ENCODE measurements at places on chromosomes 2 and 18. TPM values are rescaled to one million over a fixed set of nuclear protein-coding genes. Genes with fewer than 3 reads are reported as not detected.

The GREB1 gene
- total RNA-seq, result 0.68 TPM

The CNGA3 gene
- not detected for total RNA-seq

The MAP2 gene
- 3.4 TPM for total RNA-seq

The NOL4 gene
- not detected for total RNA-seq

The KYNU gene
- total RNA-seq, result 21.4 TPM

The SLC5A7 gene
- total RNA-seq, result not detected

The C1QL2 gene
- total RNA-seq, result not detected

The VAMP5 gene
- 73.1 TPM for total RNA-seq

- no peak for DNase-seq
These were observed 8.3 kb upstream of the TMEM247 start for GRCh38 chr2:46471019-46471583.

DNA sequence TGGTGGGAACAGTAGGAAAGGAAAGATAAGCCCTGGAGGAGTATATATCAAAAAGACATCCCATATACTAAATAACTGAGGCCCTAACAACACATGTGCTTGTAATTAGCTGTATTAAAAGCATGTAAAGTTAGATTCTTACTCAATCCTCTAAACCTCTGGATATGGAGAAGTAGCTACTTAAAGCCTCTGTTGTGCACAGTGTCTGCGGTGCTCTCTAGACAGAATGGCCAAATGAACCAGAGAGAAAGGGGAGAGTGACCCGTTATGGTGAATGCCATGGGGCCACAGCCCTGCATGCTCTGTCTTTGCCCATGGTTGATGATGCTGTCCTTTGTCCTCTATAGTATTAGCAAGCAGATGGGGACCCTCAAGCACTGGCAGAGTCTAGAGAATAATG lies 104.4 kb upstream of the SLC8A1 start:
- no peak for DNase-seq

GRCh38 chr2:180990337-180990736 lies 9.9 kb downstream of the UBE2E3 start:
- no peak for DNase-seq

DNA sequence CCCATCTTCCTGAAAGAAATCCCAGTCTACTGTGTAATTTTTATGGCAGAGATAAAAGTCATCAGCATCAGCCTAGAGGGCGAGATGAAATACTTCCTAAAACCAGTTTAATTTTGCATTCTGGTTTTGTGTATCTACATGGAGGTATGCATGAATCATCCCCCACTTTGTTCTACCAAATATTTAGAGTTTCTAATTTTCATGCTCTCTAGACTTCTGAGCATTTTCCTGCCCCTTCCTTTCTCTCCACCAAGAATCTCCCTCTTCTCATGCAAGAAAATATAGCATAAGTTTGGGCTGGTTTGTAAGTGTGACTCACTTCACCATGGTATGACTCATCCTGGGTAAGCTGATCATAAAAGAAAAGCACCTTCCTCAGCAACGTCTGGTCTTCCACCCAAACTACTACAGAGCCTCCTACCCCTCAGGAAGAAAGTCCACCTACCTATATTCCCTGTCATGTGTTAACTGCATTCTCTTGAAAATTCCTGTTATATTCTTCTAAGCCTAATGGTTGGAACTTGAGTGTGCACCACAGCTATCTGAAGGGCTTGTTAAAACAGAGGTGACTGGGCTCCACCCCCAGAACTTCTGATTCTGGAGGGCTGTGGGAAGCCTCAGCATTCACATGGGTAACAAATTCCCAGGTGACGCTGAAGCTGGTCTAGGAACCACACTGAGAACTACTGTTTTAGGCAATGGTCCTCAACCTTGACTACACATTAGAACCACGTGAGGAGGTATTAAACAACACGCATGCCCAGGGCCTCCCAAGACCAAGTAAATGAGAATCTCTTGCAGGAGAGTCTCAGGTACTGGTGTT lies 37.4 kb upstream of the RAPGEF4 start:
- DNase-seq, result no peak

- DNase-seq, result no peak
These were observed 33.3 kb downstream of the NTSR2 start for GRCh38 chr2:11636593-11637295.

DNA sequence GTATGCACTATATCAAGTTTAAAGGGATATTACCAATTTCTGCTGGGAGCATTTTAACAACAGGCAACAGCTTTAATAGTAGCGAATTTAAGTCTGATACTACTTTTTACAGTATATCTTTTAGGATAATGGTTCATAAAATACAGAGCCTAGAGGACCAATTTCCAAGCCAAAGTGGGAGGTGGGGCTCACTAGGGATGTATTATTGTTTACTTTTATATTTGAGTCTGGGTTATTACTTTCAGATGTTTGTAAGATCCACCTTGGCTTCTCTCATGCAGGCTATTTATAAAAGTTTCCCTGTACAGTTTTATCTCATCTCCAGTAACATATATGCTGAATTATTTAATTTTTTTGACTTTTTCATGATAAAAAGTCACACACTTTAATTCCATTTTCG lies 242.0 kb downstream of the CMPK2 start:
- no peak for DNase-seq

DNA sequence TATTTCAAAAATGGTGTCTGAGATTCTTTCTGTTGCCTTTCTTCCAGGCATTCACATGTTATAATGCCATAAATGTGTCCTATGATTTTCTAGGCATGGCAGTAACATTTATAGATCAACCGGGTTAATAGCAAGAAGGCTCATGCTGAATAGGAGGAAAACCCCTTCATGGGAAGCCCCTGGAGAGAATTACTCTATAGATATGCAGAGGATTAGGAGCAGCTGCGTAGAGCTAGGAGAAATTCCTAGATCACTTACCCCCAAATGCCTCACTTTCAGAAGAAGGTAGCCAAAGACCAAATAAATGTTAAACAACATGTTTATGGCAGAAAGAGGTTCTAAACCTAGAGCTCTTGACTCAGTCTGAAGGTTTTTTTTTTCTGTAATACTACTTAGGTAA lies 153.4 kb upstream of the CTNNA2 start:
- DNase-seq, result no peak

DNA sequence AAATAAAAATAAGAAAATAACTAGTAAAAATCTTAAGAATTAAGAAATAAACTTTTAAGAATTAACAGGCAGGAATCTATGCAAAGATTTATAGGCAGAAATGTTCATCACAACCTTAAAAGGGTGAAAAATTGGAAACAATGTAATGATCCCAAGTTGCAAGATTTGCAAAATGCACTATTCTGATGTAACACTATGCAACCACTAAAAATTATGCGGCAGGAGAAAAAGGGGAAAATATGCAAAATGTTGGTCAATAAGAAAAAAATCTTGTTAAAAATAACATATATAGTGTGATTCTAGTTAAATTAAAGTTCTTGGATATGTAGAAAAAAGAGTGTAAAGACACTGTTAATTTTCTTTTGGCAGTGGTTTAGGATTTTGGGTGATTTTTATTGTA lies 132.8 kb downstream of the UPP2 start:
- DNase-seq, result no peak

GRCh38 chr2:164882276-164882675 lies 40.7 kb upstream of the COBLL1 start:
- DNase-seq, result no peak

DNA sequence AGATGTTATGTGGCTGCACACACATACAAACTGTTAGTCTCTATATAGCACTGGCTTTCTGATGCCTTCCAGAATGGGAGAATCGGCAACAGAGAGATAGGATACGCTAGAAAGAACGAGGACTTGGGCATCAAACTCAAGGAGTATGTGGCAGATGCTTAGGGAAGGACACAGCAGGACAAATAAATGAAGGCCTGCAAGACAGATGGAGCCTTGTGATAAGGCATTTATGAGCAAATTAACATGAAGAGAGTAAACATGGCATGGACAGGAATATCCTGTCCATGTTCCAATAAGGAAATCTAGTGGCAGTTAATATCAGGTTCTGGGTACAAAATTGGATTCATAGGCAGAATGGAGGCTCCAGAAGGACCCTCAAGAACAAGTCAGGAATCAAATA lies 136.9 kb downstream of the SLC4A10 start:
- no peak for DNase-seq

DNA sequence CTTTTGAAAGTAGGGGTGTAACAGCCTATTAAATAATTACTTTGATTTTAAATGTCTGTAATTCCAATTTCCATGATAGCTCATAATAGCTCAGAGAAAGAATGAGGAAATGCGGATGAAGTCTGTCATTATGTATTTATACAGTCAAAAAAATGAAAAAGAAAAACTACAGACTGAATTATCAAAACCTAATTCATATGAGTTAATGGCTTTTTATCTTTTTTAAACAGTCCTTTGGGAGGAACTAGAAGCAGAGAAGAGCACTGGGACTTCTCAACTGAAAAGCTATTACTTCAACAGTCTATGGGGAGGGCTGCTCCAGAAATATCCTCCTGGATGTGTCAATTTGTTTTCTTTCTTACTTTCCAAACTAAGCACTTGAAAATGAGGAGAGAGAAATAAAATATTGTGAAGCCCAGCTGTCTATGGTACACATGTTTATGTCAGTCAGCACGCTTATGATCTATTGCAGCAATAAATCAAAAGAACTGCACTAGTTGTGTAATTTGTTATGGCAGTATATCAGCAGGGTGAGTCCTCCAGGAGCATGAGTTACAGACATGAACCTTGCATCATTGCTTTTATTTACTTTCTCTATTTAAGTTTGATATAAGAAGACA lies 1550.2 kb downstream of the LRP1B start:
- no peak for DNase-seq

DNA sequence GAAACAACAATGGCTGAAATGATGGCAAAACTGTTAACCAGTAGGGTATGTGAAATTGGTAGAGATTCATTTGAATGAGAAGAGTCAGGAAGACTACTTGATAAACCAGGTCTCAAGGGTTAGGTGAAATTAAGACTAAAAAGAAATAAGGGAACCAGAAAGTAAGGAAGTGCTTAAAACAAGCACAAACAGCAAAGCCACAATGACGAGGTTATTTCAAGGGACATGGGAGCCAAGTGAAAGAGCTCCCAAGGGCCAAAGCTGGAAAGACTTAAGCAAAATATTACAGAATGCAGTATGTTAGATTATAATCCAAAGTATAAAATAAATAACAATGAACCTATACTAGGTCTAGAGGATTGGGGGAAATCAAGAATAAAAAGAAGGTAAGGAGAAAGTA lies 19.3 kb upstream of the CD302 start:
- DNase-seq, result no peak

DNA sequence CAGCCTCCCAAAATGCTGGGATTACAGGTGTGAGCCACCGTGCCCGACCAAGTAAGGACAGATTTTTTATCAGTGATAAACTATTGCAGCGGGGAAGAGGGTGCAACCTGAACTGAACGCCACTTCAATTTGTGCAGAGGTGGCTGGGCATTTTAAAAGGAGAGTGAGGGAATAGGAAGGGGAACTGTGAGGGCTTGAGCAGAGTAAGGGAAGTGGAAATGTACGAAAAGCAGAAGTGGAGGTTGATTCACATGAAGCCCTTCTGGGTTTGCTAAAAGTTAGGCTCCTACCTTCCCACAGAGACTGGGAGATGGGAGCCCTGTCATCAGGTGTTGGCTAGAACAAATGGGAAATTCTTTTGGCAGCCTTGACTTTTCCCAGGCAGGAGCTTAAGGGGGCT lies 6.1 kb downstream of the STK11IP start:
- no peak for DNase-seq

DNA sequence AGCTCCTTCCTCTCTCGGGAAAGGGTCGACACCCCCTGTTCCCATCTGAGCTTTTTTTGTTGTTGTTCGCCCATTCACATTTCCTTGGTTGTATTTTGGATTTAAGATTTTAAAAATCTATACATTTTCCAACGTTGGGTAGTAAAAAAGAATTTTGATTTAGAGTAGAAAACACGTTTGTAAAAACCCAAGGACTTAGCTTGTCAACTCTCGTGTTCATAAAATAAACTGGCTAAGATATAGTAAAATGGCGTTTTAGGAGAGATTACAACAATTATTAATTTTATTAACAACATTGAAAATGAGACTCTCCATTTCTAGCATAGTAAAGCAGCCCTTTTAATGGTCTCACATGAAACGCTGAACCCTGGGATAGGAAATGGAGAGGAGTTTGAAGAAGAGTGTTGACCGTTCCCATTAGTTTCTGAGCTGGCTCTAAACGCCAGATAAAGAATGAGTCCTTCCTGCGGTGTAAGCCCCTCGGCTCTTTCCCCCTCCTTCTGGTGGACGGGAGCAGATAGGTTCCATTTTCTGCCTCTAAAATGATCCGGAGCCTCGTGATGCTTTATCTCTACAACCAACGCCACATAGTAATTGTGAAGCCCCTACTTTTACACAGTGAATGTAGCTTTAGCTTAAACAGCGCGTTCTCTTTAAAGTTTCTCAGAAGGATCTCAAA lies 24.0 kb upstream of the ZNF516 start:
- DNase-seq, result no peak

All from spleen (tissue), 13 donors.